ENCODE measurements at places on chromosomes 5 and 9.

GRCh38 chr5:156411-157072, 34.8 kb upstream of the LRRC14B start:
- DNase-seq = no peak

GRCh38 chr9:99076483-99077171, 28.3 kb upstream of the TGFBR1 start:
- no peak for DNase-seq

GRCh38 chr9:9791611-9792010, 821.2 kb downstream of the PTPRD start:
- no peak for DNase-seq

GRCh38 chr9:136049491-136050265, 45.4 kb downstream of the NACC2 start:
- DNase-seq = no peak

DNA sequence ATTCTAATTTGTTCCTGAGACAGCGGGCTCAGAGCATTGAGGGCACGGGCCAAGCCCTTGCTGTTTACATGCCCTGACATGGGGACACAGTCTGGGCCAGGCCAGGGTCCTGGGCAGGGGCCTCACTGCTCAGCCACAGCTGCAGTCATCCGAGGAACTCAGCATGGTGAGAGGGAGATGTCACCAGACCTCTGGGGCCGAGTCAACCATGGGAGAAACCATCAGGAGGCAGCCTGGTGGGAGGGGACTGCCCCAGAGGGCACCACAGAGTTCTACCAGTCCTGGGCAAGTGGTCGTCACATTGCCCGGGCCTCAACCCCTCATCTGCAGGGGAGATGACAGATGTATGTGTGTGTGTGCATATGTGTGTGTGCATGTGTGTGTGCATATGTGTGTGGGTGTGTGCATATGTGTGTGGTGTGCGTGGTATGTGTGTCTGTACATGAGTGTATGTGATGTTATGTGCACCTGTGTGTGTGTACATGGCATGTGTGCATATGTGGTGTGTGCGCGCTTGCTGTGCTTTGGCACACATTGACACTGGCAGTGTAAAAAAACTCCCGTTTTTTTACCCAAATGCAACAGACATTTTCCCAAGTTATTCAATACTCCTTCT, 42.4 kb upstream of the TMEM250 start:
- no peak for DNase-seq

DNA sequence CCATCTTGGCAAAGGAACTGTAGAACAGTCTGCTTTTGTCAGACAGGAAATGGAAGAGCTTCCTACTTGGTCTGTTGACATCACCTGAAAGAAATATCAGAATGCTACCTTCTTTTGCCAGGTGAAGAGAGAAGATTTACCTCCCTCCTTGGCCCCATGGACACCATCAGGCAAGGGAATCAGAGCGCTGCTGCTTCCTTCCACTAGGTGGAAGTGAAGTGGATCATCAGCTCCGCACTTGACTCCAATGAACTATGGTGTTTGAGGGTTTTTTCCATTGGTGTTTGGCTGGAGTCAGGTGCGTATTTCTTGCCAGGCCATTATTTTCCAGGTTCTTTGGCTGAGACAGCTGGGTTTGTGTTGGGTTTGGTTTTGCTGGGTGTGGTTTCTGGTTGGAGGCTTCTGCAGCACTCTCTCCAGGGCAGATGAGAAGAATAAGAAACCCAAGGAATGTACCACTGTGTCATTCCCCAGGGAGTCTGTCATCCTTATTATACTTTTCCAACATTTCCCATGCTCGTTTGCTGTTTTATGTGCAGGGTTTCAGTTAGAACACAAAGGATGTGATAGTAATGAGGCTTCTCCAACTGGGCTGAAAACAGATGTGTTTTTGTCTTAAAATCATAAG, 12.4 kb downstream of the SPATA31E1 start:
- no peak for DNase-seq

DNA sequence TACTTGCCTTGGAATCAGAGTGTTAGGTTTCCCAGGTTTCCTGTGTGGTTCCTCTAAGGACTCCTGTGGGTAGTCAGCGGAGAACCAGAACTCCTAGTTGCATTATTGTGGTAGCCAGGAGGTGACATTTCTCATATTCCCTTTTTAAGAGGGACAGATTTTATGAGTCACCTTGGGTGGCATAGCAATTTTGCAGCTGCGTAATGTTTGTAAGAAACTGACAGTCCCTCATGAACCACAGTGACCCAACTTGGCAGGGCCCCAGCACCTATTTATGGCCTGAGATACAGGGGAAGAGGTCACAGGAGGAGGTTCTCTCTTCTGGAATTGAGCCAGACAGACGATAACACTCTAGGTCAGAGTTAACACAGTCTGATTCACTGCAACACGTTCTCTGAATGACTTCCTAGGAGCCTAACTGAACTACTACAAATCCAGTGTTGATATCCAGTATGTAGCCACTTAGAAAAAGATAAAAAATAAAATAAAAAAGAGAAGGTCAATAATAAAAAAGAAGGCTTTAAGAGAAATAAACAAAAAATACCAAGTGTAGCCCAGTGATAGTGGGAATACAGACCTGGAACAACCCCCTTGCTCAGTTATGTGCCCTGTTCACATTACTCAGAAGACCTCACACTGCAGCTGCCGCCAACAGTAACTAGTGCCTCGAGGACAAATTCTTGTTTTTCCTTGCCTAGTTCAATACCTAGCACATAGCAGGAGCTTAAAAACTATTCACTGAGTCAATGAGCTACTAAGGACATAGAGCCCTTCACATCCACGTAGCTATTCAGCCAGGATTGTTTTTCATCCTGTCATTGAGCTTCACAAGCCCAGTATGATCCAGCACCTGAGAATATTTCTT, 50.7 kb upstream of the VLDLR start:
- DNase-seq = no peak
